T-helper 1 cell (primary cell): ENCODE measurements at places on chromosomes 7 and 10.

GRCh38 chr7:123821320-123821719, 23.6 kb upstream of the HYAL4 start:
- no peak for DNase-seq

- no peak for DNase-seq
Observed at GRCh38 chr7:101868191-101868950, 50.9 kb downstream of the CUX1 start.

- DNase-seq = no peak
Observed at GRCh38 chr10:80509403-80510161, 28.1 kb upstream of the SH2D4B start.

GRCh38 chr10:91975438-91975837, 51.9 kb downstream of the BTAF1 start:
- no peak for DNase-seq

GRCh38 chr10:58740620-58741369, 228.1 kb downstream of the BICC1 start:
- DNase-seq = no peak

DNA sequence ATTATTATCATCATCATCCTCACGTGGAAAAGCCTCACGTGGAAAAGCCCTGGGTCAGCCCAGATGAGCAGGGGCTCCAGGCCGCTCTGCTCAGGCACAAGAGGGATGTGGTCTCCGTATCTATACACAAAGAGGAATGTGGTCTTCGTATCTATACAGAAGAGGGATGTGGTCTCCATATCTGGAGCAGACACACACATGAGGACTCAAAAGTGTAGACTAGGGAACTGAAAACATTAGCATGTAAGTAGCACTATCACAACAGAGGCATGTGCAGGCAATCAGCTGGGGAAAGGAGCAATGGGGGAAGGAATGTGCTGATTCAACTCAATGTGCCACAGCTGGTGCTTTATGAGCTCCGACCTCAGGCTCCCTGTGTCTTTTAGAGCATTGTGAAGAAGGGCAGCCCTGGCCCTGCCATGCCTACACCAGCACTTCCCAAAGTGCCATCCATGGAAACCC, 86.5 kb downstream of the PLXNA4 start:
- DNase-seq = no peak

DNA sequence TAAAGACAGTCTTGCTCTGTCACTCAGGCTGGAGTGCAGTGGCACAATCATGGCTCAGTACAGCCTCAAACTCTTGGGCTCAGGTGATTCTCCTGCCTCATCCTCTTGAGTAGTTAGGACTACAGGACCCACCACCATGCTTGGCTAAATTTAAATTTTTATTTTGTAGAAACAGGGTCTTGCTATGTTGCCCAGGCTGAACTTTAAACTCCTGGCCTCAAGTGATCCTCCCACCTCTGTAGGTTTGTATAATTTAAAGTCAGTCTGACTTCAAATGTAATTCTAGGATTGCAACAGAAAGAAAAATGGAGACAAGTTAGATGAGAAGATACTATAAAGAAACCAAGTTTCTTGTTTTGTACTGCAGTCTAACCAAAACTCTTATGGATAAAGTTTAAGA, 11.5 kb downstream of the TMEM60 start:
- DNase-seq = no peak

GRCh38 chr7:110940756-110941155, 150.2 kb upstream of the LRRN3 start:
- DNase-seq = no peak
